Peyer's patch (tissue), 4 donors: ENCODE measurements at places on chromosomes 11 and 22. TPM values are rescaled to one million over a fixed set of nuclear protein-coding genes. Genes with fewer than 3 reads are reported as not detected.
A peak's percentile ranks its signal among the peaks of the same experiment; 100 is the strongest.

The OR51B5 gene
- total RNA-seq = not detected

The TTC28 gene
- 9.1 TPM for total RNA-seq

GRCh38 chr11:70483077-70483861 lies 84.9 kb downstream of the CTTN start:
- no peaks in the 10 kb centered on the region for H3K27me3 ChIP-seq
- DNase-seq = peak; percentile 57
- H3K36me3 ChIP-seq = no peaks in the 10 kb centered on the region
- H3K4me3 ChIP-seq = no peak overlapping the region
- peak overlapping the region; percentile 40 for H3K27ac ChIP-seq

- H3K36me3 ChIP-seq = no peaks in the 10 kb centered on the region
- no peaks in the 10 kb centered on the region for H3K4me1 ChIP-seq
- H3K4me3 ChIP-seq = no peak overlapping the region
Observed at GRCh38 chr11:102666331-102666957, 39.1 kb downstream of the MMP27 start.

- no peaks in the 10 kb centered on the region for H3K27me3 ChIP-seq
- no peaks in the 10 kb centered on the region for H3K4me1 ChIP-seq
- H3K36me3 ChIP-seq = no peaks in the 10 kb centered on the region
Observed at GRCh38 chr11:79616392-79616851, 175.6 kb upstream of the TENM4 start.

- H3K4me3 ChIP-seq = no peak overlapping the region
- no peaks in the 10 kb centered on the region for H3K27me3 ChIP-seq
- H3K27ac ChIP-seq = no peak overlapping the region
- H3K4me1 ChIP-seq = peaks cover 21% of the 10 kb centered on the region
Observed at GRCh38 chr11:67320011-67320410, 16.7 kb downstream of the SSH3 start.

GRCh38 chr22:37186997-37187522 lies 987 bp downstream of the C1QTNF6 start:
- no peaks in the 10 kb centered on the region for H3K36me3 ChIP-seq
- H3K27ac ChIP-seq = peak overlapping the region; percentile 45
- no peak overlapping the region for H3K4me3 ChIP-seq
- peaks cover 7% of the 10 kb centered on the region for H3K4me1 ChIP-seq
- DNase-seq = no peak

GRCh38 chr11:99383648-99384245 lies 363.0 kb downstream of the CNTN5 start:
- no peak for DNase-seq
- H3K27me3 ChIP-seq = no peaks in the 10 kb centered on the region
- H3K36me3 ChIP-seq = no peaks in the 10 kb centered on the region
- H3K27ac ChIP-seq = no peak overlapping the region
- no peaks in the 10 kb centered on the region for H3K4me1 ChIP-seq

The MFRP gene
- not detected for total RNA-seq

DNA sequence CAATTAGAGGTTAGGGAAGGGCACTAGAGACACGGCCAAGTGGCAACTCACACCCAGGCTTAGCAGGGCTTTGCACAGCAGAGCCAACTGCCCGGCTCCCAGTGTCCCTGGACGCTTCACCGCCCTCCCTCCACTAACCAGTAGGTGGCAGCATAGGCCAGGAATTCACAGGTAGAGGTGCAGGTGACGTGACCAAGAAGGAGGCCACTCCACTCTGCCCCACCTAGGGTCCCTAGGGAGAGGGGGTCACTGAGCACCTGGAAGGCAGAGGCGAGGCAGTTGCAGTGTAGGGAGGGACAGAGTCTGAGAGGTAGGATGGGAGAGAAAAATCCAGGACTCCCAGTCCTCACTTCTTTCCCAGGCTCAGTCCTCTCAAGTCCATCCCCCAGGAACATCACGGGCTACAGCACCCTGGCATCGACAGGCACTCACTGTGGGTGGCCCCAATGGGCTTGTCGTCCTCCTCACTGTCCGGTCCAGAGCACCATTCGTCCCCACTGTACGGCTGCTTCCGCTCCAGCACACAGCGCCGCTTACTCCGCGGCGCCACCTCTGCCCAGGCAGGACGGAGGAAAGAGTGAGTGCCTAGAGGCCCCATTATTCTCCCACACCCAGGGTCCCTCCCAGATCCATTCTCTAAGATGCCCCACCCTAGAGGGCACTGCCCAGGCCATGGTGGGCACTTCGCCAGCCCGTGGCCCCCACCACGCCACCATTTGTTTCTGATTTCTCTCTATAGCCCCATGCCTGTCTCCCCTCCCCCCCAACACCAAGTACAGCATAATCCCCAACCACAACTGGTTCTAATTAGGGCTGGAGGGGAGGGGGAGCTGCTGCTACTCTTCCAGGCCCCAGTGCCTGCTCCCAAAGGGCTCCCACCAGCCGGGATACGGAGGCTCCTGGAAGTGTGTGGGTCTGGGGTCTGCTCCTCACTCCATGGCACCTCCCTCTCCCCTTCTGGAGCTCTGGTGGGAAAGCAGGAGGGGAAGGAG lies 18.4 kb downstream of the BCL9L start:
- no peaks in the 10 kb centered on the region for H3K27me3 ChIP-seq
- peak overlapping the region; percentile 94 for H3K27ac ChIP-seq
- H3K4me1 ChIP-seq = peaks cover 5% of the 10 kb centered on the region
- H3K4me3 ChIP-seq = no peak overlapping the region
